ENCODE measurements at places on chromosomes 4 and X.

DNA sequence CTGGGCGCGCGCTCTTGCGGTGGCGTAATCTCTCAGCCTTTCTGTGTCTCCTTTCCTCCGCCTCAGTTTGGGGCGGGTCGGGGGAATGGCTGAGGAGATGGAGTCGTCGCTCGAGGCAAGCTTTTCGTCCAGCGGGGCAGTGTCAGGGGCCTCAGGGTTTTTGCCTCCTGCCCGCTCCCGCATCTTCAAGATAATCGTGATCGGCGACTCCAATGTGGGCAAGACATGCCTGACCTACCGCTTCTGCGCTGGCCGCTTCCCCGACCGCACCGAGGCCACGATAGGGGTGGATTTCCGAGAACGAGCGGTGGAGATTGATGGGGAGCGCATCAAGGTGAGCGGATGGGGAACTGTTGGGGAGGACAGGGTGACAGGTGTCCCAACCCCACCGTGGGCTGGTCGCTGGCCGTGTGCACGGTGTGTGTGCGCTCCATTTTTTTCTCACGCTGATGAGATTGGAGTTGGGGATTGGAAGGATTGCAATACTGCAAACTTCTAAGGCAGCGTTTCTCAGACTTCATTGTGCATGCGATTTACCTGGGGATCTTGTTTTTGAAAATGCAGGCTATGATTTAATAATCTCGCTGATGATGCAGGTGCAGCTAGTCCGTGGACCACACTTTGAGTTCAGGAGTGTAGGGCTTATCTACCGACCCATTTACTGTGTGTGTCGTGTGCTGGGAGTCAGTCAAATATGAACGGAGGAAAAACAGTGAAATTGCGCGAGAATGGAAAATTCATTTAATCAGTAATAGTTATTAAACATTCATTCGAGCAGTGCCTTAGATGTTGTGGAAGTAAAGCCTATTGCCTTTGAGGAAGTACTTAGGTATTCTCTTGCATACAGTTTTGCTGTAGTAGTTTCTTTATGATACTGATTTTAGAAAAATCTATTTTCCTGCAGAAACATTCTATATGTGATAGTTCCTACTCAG is at the start of gene RAB33B:
RAB33B (plus strand) TSS at position 11 of the 935 bp plus-strand sequence; CDS start at position 86, 75 bp downstream.
- DNase-seq, result peak; percentile 12

- no peak for DNase-seq
Measured at GRCh38 chr4:59838236-59838635, 1361.9 kb upstream of the ADGRL3 start.

DNA sequence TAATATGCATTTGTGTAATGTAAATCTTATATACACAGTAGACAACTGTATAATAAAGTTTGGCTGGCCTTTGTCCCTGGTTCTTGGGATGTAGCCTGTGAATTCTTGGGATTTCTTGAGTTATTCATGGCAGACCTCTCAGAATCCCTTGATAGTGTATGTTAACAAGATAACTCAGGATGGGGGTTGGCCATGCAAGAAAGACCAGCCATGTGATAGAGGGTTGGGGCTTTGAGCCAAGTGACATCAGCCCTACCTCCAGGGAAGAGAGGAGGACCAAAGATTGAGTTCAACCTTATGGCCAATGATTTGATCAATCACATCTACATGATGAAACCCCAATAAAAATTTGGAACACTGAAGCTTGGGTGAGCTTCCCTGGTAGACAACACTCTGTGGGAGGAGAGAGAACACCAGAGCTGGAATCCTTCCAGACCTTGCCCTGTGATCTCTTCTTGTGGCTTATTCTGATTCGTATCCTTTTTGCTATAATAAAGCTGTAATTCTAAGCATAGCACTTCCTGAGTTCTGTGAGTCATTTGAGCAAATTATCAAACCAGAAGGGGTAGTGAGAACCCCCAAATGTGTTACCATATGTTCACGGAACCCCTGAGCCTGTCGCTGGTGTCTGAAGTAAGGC is 11.3 kb downstream of the SLC2A9 start:
- no peak for DNase-seq

DNA sequence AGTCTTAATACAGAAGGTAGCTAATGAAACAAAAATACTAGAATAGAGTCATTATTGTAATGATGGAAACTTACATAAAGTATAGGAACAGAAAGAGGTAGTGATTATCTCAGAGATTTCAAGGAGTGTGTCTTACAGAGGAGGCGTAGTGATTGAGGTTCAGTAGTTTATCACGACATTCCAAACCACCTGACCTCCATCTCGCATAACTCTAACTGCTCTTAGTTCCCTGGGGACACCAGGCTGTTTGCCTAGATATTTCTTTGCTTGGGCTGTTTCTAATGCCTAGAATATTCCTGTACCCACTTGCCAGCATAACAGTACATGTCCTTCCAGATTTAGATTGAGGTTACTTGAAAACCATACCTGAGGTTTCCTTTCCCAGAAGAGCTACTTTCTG is 29.1 kb downstream of the STAG2 start:
- DNase-seq, result no peak

- no peak for DNase-seq
Measured at GRCh38 chr4:7750523-7750922, 189.1 kb downstream of the AFAP1 start.

DNA sequence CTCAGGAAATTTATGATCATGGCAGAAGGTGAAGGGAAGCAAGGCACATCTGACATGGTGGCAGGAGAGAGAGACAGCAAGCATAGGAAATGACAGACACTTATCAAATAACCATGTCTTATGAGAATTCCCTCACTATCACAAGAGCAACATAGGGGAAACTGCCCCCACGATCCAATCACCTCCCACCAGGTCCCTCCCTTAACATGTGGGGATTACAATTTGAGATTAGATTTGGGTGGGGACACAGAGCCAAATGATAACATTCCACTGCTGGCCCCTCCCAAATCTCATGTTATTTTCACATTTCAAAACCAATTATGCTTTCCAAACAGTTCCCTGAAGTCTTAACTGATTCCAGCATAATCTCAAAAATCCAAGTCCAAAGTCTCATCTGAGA is 8.2 kb upstream of the TMA16 start:
- DNase-seq, result no peak
